Breast epithelium (tissue), 4 donors: ENCODE measurements at places on chromosomes 5 and 9. TPM values are rescaled to one million over a fixed set of nuclear protein-coding genes. Genes with fewer than 3 reads are reported as not detected.

MOB3B gene
- 19.3 TPM for total RNA-seq

- no peak overlapping the region for H3K4me3 ChIP-seq
- H3K36me3 ChIP-seq: no peaks in the 10 kb centered on the region
- H3K4me1 ChIP-seq: no peaks in the 10 kb centered on the region
- H3K27me3 ChIP-seq: no peaks in the 10 kb centered on the region
These were observed 9.1 kb upstream of the AK3 start for GRCh38 chr9:4750023-4750673.

IRX4 gene
- total RNA-seq: 0.64 TPM

DNA sequence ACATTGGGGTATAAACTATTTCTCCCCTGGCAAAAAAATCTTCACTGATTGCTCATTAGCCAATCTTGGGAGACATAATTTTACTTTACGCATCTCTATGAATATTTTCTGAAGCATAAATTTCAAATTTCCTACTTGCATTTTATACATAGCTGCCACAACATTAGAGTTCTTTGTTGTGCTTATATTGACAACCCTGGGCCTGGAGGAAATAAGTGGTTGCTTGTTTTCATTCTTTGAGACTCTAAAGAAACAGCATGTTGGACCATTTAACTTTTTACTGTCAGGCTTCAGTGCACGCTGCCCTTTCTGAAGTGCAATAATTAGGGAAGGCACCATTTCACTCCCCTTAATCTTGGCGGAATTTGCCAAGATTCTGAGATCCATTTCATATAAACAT is 142.6 kb downstream of the MRPS30 start:
- no peaks in the 10 kb centered on the region for H3K36me3 ChIP-seq
- H3K4me1 ChIP-seq: no peaks in the 10 kb centered on the region
- DNase-seq: no peak
- no peak overlapping the region for H3K4me3 ChIP-seq
- H3K27me3 ChIP-seq: no peaks in the 10 kb centered on the region

DNA sequence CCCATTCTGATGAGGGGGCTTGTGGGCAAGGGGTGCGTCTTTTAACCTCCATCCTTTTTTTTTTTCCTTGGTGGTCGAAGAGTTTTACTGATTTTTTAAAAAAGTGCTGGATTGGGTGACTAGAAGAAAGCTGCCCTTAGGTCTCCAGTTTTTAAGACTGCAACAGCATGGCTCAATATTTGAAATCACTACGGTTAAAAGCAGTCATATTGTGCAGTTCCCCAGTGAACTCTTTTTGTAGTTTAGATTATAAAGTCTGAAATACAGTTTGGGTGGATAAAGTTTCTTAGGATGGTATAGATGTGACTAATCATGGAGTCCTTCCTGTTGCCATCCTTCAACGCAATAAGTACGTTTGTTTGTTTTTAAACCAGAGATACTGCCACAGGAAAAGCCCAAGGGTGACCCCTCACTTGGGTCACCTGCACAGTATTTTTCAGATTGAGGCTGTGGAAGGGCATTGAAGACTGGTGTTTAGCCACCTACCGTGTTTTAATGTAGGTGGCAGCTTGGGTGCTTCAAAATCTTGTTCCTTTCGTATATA is 520 bp upstream of the DHFR start:
- H3K27me3 ChIP-seq: no peaks in the 10 kb centered on the region
- H3K27ac ChIP-seq: peak overlapping the region; percentile 93
- no peak for DNase-seq
